ENCODE measurements at places on chromosomes 13 and 19. TPM values are rescaled to one million over a fixed set of nuclear protein-coding genes. Genes with fewer than 3 reads are reported as not detected.

GRCh38 chr13:73304442-73304841 is 245.6 kb downstream of the KLF5 start:
- DNase-seq: no peak

GRCh38 chr13:49399801-49400472 is 43.9 kb downstream of the CAB39L start:
- no peak for DNase-seq

DNA sequence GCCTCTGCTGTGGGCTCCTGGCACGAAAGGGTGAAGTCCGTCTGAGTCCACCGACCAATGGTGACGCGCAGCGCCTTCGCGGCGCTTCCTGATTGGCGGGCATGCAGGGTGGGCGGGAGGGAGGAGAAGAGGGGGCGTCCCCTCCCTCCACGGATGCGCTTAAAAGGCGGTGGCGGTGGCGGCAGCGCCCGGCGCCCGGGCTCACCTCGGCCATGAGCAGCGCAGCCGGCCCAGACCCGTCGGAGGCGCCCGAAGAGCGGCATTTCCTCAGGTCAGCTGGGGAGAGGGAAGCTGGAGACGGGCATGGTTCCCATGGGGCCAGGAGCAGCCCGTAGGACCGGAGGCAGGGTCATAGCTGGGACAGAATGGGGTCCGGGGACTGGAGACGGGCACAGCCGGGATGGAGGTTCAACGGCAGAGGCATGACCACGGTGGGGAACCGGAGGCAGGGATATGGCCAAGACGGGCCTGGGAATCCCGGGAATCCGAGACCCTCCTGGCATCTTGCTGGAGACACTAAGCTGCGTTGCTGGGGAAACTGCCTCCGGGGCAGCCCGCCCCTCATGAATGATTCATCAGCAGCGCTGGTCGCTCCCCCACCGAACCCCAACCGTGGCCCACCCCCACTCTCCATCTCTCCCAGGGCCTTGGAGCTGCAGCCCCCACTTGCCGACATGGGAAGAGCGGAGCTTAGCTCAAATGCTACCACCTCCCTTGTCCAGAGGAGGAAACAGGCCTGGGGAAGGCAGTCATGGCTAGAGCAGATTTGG is at the start of gene YJEFN3:
YJEFN3 (plus strand) TSS at position 191 of the 770 bp plus-strand sequence; CDS start at position 213, 22 bp downstream.
- peak; percentile 19 for DNase-seq

DNA sequence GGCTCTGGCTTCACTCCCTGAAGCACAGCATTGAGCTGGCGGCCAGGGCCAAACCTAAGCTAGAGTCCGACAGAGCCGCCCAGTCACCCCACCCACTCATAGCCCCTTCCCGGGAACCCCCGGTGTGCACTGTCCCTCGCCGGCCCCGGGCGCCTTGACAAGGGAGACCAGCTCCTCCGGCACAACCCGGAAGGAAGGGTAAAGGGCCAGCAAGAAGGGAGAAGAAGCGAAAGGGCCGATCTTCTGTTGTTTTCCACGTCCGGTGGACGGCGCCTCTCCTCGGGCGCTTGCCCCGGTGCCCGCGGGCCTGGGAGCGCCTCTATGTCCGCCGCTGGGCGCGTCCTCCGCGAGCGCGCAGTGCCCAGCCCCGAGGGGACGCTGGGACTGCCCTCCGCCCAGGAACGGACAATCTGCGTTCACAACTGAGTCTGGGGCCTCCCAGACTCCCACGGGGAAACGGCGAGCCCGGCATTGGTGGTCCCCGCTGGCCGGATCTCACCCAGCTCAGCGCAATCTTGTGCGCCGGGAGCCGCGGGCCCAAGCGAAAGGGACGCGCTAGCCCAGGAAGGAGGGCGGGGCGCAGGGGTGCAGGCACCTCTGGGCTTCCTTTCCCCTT is 172.5 kb upstream of the MIR17HG start:
- no peak for DNase-seq

DNA sequence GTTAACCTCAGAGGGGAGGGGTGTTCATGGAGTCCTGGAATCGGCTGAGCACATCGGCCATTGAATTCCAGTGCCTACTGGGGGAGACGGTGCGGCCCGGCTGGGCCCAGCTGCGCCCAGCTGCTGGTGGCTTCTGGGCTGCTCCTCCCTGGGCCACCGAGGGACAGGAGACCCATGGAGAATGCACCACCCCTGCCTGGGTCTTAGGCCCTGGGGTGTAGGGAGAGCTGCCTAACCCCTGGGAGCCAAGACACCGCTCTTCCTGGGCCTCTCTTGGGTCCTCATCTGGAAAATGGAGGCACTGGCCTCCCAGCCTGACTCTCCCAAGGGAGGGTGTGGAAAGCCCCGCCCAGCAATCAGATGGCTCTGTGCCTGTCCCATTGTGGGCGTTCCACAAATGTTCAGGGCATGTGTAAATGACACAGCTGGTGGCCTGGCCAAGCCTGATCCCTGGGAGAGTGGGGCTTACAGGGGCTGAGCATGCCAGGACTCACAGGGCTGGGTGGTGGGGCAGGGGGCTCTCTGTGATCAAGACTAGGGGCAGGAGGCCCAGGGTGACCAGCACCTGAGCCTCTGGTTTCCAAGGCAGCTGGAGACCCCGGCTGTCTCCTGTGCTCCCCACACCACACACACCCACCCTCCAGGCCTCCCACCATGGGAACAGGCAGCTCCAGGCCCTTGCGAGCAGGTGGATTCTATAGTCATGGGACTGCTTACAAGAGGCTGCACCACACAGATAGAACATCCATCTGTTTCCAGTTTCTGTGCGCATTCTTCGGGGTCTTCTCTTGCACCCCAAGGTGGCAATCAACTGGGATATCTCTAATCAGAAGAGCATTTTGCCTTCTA is 150.9 kb downstream of the URI1 start:
- no peak for DNase-seq

GRCh38 chr13:97460853-97461252 is 26.9 kb downstream of the RAP2A start:
- DNase-seq: no peak

- peak; percentile 24 for DNase-seq
These were observed 63.8 kb downstream of the VWA8 start for GRCh38 chr13:41897126-41897525.

DNA sequence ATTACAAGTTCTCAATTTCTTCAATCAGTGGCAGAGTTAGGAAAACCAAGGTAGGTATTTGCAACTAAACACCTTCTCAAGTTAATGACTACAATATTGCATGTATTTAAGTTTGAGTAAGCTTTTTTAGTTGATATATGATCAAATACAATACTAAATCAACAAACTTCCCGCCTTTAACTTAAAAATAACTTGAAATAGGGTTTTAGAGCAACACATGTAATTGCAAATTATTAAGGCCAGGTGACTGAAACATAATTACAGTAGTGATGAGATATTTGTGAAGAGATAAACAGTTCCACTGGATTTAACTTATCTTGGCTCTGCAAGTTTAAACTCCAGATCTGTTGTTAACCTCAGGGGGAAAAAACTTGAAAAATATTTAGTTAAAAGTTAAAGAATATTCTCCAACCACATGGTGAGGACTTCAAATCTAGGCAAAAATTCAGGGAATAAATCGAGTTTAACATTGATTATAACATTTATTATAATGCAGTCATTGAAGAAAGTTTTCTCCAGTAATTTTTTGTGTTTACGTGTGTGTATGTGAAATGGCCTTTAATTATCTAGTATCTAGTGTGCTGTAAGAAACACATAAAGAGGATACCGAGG is 3.6 kb downstream of the DACH1 start:
- DNase-seq: no peak

- DNase-seq: no peak
These were observed 6.3 kb upstream of the FUT2 start for GRCh38 chr19:48689449-48689848.

GRCh38 chr19:53580871-53581835 is 43.2 kb downstream of the ZNF331 start:
- DNase-seq: no peak

- no peak for DNase-seq
These were observed 14.3 kb downstream of the ESD start for GRCh38 chr13:46782691-46783090.

- DNase-seq: no peak
These were observed 156.8 kb downstream of the FLT1 start for GRCh38 chr13:28338006-28338574.

DNA sequence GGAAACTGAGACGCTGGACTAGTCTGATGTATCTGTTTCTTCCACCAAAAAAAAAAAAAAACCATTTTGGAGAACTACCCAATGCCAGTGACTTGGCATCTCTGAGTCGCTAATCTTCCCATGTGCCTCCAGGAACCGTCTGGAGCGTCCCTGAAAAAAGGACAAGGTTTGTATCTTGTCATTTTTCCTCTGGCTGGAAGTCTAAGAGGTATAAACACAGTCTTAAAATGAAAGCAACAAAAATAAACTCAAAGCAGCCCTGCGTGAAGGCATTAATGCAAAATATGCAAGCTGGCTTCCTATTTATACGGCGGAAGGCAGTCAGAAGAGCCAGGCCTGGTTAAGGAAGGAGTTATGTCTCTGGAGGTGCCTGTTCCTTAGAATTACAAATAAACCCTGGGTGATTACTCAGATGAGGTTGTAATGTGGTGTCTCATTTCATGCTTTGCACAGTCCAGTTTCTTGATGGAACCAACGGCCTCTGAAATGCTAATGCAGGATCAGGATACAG is 20.3 kb downstream of the ACTN4 start:
- DNase-seq: peak; percentile 95

GRCh38 chr19:16202320-16203255 is 4.9 kb downstream of the AP1M1 start:
- DNase-seq: no peak

Gene PRODH2
- not detected for total RNA-seq

Gene OR7C1
- total RNA-seq: not detected

Gene MISP3
- total RNA-seq: under 0.01 TPM

Gene FBXO27
- under 0.01 TPM for total RNA-seq

Gene HCST
- not detected for total RNA-seq

Gene CEACAM4
- not detected for total RNA-seq
